ENCODE measurements at places on chromosomes 3 and 15.

- no peak for DNase-seq
Observed at GRCh38 chr3:58664611-58665010, 2.0 kb downstream of the FAM3D start.

GRCh38 chr3:193776626-193777358, 183.8 kb downstream of the OPA1 start:
- peak; percentile 74 for DNase-seq

DNA sequence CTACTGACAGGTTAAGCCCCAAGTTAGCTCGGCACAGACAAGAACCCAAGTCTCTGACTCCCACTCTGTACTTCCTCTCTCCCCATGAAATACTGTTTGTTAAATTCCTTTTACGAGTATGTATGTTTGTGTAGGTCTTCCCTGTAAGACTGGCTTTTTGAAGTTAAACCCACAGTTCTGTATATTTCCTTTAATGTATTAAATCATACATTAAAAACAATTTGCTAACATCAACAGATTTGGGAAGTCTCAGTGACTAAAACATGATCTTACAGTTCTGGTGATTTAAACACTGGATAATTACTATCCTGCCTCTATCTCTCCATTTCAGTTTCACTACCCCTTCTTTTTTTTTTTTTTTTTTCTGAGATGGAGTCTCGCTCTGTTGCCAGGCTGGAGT, 4.4 kb downstream of the CMTM6 start:
- DNase-seq = no peak

GRCh38 chr3:180290300-180290699, 253.6 kb upstream of the PEX5L start:
- DNase-seq = no peak

DNA sequence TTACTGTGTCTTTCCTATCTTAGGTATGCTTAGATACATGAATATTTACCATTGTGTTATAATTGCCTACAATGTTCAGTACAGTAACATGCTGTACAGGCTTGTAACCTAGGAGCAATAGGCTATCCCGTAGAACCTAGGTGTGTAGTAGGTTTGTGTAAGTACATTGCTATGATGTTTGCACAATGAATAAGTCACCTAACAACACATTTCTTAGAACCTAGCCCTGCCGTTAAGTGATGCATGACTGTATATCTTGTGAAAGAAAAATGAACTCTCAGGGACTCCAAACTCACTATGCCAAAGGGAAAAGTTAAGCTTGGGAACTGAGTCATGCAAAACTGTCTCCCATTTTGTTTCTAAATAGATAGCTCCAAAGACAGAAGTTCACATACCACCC, 91.5 kb upstream of the ACP3 start:
- no peak for DNase-seq

DNA sequence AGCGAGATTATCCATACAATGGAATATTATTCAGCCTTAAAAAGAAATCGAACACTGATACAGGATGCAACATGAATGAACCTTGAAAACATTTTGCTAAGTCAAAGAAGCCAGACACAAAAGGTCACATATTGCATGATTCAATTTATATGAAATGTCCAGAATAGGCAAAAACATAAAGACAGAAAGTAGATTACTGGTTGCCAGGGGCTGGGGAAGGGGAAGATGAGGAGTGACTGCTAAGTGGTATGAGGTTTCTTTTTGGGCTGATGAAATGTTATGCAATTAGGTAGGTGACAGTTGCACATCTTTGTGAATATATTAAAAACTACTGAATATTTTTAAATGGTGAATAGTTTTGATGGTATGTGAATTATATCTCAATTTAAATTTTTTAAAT, 38.3 kb downstream of the LRRFIP2 start:
- DNase-seq = no peak

DNA sequence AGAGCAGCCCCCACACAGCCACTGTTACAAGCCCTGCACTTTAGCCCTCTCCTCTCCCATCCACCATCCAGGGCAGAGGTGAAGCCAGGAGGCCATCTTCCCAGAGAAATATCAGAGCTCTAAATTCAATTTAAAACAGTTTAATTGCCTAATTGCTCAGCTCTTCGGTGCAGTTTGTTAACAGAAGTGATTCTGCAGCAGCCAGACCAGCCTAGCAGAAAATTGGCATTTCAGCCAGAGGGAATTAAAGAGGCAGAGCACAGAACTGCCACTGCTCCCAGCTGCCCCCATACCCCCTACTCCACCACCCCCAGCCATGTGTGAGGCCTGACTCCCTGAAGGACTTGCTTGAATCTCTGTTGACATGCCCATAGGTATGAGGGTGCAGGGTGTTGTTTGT, 38.5 kb downstream of the TPRA1 start:
- DNase-seq = no peak

DNA sequence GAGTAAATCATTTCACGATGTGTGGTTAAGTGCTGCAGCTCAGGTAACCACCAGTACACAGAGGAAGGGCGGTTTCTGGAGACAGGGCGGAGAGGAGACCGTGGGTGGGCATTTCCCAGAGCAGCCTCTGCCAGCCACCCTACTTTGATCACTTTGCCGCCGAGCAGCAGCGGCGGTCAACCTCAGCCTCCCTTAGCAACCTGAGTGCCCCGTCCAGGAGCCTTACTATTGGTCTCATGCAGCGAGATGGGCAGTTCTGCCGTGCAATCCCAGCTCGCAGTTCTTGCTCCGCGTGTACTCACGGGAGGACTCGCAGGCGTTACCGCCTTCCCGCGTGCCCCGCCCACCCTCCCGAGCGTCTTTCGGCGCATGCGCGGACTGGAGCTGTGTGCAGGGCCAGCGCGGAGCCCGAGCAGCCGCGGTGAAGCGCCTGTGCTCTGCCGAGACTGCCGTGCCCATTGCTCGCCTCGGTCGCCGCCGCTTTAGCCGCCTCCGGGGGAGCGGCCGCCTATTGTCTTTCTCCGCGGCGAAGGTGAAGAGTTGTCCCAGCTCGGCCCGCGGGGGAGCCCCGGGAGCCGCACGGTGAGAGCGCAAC, at the start of gene AKAP13:
TSS of gene AKAP13 (plus strand) at position 387 of the 595 bp plus-strand sequence. CDS start 105,118 bp downstream, outside the sequence.
- DNase-seq = peak; percentile 100

DNA sequence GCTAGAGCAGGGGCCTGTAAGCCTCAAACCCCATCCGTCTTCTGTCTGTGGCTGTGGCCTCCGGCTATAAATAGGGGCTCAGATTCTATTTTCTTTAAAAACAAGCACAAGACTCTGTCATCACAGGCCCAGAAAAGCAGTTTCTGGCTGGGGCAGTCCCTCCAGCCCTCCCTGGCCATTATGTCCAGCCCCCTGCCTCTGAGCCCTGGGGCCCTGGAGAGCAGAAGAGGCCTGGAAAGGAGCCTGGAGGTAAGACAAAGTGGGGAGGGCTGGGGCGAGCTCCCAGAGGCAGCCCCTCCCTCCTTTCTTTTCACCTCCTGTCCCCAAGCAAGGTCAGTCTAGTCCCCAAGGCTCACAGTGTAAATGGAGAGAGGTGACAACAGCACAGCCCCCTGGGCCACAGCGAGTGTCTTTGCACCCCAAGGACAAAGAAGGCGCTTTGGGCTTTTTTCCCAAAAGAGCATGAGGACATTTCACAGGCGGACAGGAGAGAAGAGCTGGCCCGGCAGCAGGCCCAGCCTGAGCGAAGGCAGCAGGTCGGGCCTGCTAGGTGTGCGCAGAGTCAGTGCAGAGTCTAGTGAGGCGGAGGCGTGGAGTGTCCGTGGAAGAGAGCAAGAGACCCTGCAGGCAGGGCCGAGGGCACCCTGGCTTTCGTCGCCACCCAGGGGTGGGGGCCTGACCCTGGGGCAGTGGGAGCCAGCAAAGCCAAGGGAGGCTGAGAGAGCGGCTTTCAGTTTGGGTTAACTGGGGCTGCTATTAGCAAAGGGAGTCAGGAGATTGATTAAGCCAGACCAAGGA, 188.3 kb downstream of the TBC1D2B start:
- no peak for DNase-seq

- DNase-seq = peak; percentile 42
Observed at GRCh38 chr3:47266709-47267489, 15.7 kb downstream of the KIF9 start.

GRCh38 chr3:143586576-143586975, 261.7 kb downstream of the SLC9A9 start:
- DNase-seq = no peak

- DNase-seq = no peak
Observed at GRCh38 chr15:83723216-83723615, 69.3 kb downstream of the ADAMTSL3 start.

- no peak for DNase-seq
Observed at GRCh38 chr15:63037976-63038720, 4.4 kb upstream of the TPM1 start.

DNA sequence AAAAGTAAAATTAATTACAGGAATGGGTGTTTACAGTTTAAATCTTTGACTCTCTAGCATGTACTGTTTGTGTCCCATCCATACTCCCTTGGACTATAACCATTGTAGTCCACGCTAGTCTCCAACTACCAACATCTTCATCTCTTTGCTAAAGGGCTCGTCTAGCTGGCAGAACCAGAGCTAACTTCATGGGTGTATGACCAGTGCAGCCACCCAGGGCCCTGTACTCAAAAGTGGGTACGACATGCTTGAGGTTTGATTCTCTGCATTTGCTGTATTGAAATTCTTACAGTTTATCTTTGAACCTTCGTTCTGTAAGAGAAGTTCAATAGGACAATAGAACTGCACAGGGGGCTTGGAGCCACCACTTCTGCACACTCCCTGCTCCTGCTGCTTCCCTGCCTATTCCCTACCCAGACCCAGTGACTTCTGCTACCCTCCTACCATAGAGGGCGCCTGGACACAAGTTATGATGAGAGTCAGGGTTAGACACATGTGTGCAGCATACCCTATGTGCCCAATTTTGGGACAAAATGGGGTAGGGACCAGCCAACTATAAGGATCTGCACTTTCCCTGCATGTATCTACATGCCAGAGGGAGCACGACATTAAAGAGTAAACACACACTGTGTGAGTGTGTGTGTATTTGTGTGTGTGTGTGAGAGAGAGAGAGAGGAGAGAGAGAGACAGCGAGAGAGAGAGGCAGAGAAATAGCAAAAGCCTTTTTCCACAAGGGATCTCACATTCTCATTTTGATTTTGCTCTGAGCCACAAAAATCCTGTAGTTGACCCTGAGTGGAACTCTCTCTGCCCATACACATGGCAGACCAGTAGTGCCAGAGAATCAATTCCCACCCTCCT, 59.0 kb upstream of the NECTIN3 start:
- no peak for DNase-seq

- no peak for DNase-seq
Observed at GRCh38 chr3:54087581-54088410, 34.6 kb upstream of the CACNA2D3 start.

GRCh38 chr15:34851751-34852150, 56.4 kb upstream of the ACTC1 start:
- no peak for DNase-seq

- DNase-seq = no peak
Observed at GRCh38 chr3:137324114-137324513, 366.3 kb downstream of the IL20RB start.

- peak; percentile 77 for DNase-seq
Observed at GRCh38 chr15:73959012-73959581, 32.8 kb downstream of the LOXL1 start.

DNA sequence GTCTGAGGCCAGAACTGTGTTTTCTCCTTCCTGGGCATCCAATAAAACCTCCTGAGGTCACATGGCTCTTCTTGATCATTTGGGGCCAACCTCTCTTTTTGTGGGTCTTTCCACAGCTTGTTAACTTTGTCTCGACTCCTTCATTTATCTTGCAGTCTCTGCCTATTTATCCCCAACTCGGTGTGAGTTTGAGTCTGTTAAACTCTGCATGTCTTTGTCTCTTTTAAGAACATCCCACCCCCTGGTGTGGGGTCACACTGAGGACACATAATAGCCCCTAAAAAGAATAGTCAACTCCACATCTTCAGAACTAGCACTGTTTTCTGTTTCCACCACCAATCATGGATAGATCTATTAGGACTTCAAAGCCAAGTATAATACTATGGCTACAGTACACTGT, 187.2 kb downstream of the TLE3 start:
- no peak for DNase-seq

DNA sequence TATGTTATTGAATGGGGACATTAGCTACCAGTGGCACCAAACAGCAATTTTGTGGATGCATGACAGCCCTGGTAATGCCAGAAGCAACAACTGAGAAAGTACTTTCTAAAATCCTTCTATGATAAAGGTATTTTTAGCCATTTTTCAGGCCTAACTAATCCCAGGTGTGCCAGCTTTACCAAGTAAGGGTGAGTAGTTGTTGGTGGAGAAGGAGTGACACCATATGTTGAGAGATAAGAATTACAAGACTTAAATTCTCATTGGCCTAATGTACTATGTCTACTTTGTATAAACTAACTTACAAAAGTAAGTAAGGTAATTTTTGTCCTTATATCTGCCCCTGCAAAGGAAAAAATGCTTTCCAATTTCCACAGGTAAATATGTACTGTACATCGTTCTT, 4.1 kb upstream of the COX17 start:
- peak; percentile 63 for DNase-seq

DNA sequence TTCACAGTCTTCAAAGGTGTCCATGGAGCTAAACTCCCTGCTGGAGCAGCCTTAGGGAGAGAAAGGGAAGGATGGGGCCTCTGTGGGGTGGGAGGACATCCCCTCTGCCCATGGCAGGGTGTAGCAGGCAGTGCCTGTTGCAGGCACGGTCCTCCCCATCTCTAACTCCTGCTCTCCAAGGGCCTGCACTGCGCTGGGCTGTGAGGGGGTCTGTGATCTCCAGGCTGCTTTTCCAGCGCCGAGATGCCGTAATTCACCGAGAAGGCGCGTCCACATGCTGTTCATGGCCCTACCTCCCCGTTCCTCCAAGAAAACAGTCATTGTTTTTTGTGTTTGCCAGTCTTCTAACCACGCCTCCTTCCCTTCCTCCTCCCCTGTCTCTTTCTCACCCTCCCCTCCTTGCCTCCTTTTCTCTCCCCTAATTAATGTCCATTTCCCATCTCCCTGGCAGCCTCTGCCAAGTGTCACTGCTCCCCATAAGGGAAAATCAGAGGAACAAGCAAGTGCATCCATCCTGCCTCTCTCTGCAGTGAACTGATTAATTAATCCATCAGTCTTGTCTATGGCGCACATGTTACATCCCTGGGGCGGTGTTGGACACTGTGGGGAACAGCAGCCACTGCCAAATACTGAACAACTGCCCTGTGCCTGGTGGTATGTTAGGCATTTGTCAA, 17.7 kb upstream of the LAMP3 start:
- DNase-seq = no peak

GRCh38 chr3:156847752-156848448, 21.7 kb downstream of the LEKR1 start:
- DNase-seq = no peak

DNA sequence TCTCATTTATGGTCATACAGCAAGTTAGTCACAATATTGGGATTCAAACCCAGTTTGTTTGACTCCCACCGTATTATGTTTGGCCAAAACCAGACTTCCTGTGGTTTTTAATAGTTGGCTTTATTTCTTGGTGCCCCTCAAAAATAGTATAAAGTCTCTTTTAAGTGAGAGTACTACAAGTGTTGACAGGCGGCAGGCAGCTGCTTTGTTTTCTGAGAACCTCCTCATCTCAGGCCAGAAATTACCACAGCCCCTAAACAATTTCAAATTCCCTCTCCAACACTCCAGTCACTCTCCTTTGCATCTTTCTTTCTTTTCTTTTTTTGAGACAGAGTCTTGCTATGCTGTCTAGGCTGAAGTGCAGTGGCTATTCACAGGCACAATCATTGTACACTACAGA, 121.5 kb downstream of the POLR2M start:
- no peak for DNase-seq

- DNase-seq = no peak
Observed at GRCh38 chr15:33823119-33823518, 145.2 kb upstream of the CHRM5 start.

- peak; percentile 19 for DNase-seq
Observed at GRCh38 chr15:75809986-75810750, 33.1 kb upstream of the UBE2Q2 start.

GRCh38 chr15:96583671-96584070, 253.2 kb downstream of the NR2F2 start:
- DNase-seq = no peak

- no peak for DNase-seq
Observed at GRCh38 chr3:49265661-49266386, 11.2 kb downstream of the C3orf62 start.

Measured in OCI-LY7 (cell line).